A549 treated with CORT108297 at 1 μM for 4 hours (cell line): ENCODE measurements at places on chromosomes 5 and 9. TPM values are rescaled to one million over a fixed set of nuclear protein-coding genes. Genes with fewer than 3 reads are reported as not detected.

Gene SLC45A2
- total RNA-seq, result 0.05 TPM in 1 of 5 replicates, not detected in the others

Gene FOXD4L4
- total RNA-seq, result 0.04 to 0.14 TPM (median 0.08 TPM) in 4 of 5 replicates, not detected in the other

Gene C5orf63
- total RNA-seq, result 3.5 to 4.9 TPM (median 4.3 TPM) in 5 replicates

Gene PCDHGC5
- total RNA-seq, result 0.02 to 0.03 TPM (median 0.03 TPM) in 3 of 5 replicates, not detected in the others

Gene CERCAM
- total RNA-seq, result 32.0 to 43.1 TPM (median 38.8 TPM) in 5 replicates

Gene GFPT2
- 47.3 to 56.1 TPM (median 53.7 TPM) in 5 replicates for total RNA-seq

Gene TCERG1
- total RNA-seq, result 41.7 to 53.6 TPM (median 48.0 TPM) in 5 replicates

Gene PCDHB15
- 0.02 to 0.07 TPM (median 0.06 TPM) in 3 of 5 replicates, not detected in the others for total RNA-seq

Gene TCF7
- total RNA-seq, result 12.6 to 16.6 TPM (median 15.3 TPM) in 5 replicates

Gene KCNV2
- total RNA-seq, result not detected in 5 replicates

Gene OBP2A
- not detected in 5 replicates for total RNA-seq

Gene ZNF483
- 0.66 to 0.92 TPM (median 0.83 TPM) in 5 replicates for total RNA-seq

Gene TAF11L5
- not detected in 5 replicates for total RNA-seq

Gene MEGF9
- 19.9 to 27.6 TPM (median 24.7 TPM) in 5 replicates for total RNA-seq
